Heart right ventricle (tissue), 16 donors: ENCODE measurements at places on chromosomes 11 and 22. TPM values are rescaled to one million over a fixed set of nuclear protein-coding genes. Genes with fewer than 3 reads are reported as not detected.

- no peak for DNase-seq
Observed at GRCh38 chr22:29512031-29512430, 32.0 kb downstream of the NEFH start.

The MRGPRF gene
- total RNA-seq, result 1.4 TPM

- DNase-seq, result no peak
Observed at GRCh38 chr22:30572840-30573593, 1.4 kb downstream of the GAL3ST1 start.

GRCh38 chr11:4713241-4713640 is 8.7 kb downstream of the MMP26 start:
- no peak for DNase-seq

DNA sequence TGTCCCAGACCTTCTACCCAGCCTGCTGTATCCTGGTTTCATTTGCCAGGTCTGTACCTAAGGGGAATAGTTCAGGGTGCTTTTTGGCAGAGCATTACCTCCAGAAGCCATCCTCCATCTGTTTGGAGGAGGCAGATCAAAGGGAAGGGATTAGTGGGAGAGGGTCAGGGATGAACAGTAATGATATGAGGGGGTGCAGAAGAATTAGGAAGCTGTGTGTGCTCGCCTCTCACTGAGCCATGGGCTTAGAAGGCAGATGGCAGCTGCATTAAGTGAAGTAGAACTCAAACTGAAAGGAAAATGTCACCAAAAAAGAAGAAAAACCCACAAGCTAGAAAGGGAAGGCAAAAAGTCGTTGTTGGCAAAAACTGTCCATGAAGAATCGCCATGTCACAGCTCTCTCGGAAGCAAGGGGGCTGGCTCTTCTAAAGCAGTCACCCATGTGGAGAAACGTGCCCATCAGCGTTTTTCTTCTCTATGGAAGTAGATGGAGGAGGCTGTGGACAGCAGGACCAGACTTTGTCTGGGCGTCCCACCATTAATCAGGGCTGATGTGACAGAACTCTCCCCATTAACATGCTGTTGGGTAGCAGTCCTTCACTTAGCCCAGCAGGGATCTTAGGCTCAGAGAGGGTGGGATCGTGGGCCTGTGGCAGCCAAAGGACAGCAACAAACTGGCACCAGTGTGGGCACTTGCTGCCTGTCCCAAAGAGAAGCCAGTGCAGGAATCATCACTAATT is 46.8 kb downstream of the CEP164 start:
- no peak for DNase-seq

GRCh38 chr11:17952487-17952886 is 60.4 kb downstream of the SERGEF start:
- no peak for DNase-seq

DNA sequence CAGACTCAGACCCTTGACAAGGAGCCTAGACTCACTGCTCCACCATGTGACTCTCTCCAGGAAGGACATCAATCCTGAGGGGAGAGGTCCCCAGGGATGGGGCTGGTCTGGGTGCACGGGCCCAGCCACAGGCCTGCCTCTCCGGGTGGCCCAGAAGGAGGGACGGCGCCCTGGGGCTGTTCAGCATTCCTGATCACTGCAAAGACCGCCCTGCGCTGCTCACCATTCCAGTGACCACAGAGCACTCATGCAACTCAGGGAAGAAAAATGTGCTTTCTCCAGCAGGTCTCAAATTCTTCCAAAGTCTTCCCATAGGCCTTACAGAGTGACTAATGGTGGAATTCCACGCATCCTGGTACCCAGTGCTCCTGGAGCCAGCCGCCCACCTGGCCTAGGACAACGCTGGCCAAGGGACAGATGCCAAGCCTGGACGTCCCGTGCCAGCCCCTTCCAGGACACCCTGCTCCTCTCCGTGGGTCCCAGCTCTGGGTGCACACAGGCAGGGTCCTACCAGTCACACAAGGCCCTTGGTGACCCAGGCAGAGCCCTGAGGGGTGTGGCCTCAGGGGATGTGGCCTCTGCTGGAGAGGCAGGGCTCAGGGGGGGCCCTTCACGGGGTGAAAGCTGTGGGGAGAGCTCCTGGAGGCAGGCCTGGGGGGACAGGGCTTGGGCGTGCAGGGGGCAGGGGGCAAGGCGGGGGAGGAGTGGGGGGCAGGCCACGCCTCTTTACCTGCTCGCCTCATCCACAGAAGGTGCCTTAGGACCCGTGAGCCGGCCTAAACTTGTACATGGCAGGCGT is 178.8 kb downstream of the IGLL1 start:
- no peak for DNase-seq

The APOL5 gene
- total RNA-seq, result not detected
